NCI-H2081 treated with DMSO at 0.1 percent for 48 hours (cell line): ENCODE measurements at places on chromosomes 4 and X.
A peak's percentile ranks its signal among the peaks of the same experiment; 100 is the strongest.

- DNase-seq = peak; percentile 3
Measured at GRCh38 chr4:15396157-15396800, 31.6 kb upstream of the C1QTNF7 start.

- DNase-seq = no peak
Measured at GRCh38 chrX:38426785-38427184, 74.4 kb downstream of the OTC start.

DNA sequence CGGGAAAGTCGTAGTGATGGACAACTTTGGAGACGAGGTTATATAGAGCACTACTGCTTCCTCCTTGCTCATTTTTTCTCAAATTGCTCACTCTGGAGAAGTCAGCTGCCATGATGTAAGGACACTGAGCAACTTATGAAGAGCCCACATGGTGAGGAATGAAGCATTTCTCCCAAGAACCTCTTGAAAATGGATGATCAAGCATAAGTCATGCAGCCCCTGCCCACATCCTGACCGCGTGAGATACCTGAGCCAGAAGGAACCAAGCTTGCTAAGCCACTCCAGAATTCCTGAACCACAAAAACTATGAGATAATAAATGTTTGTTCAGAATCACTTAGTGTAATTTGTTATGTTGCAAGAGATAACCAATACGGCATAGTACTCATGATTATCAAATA is 42.8 kb downstream of the PDE5A start:
- DNase-seq = no peak

DNA sequence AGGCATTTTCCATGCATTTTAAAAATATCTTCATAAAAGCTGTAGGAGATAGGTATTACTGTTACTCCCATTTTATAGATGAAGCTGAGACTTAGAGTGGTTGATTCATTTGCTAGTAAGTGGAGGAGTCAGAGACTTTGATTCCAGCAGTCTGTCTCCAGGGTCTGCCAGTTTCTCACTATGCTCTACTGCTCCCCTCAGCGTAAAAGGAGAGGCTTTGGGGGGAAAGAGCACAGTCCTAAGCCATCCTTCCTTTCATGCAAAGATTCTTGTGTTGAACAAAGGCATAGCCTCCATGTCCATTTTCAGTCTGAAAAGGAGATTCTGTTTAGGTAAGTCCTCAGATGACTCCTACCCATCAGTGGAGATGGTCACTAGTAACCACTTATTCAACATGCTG is 117.7 kb upstream of the TMEM150C start:
- no peak for DNase-seq

DNA sequence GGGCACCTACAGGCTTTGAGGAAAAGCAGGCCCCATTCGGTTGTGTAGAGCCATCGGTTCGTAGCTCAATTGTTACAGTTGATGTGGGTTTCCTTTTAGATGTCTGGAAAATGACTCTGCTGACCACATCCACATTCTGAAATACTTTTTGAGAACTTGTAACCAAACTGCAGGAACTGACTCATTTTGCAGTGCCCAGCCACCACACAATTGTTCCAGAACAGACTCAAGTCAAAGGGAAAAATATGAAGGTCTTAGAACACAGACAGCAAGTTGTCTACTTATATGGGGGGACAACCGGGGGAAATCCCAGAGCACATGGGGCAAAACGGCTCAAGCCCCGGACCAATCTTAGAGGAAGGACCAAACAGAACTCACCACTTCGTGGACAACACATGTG is 557.6 kb upstream of the DIPK2B start:
- DNase-seq = no peak

DNA sequence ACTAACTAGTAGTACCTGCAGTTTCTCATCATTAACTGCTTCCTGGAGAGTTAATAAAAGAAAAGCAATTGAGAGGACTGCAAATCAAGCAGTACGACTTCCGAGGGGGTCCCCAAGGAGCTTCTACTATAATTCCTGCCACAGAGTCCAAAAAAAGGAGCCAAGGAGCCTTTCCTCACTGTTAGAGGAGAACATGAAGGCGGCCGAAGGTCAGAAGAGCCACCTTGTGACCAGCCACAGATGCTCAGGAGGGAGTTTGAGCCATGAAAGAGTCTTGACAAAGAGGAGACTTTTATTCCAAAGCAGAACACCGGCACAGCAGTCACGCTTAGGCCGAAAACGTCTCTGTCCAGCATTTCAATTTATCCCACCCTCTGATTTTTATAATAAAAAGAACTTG is 62.2 kb downstream of the RELL1 start:
- no peak for DNase-seq

DNA sequence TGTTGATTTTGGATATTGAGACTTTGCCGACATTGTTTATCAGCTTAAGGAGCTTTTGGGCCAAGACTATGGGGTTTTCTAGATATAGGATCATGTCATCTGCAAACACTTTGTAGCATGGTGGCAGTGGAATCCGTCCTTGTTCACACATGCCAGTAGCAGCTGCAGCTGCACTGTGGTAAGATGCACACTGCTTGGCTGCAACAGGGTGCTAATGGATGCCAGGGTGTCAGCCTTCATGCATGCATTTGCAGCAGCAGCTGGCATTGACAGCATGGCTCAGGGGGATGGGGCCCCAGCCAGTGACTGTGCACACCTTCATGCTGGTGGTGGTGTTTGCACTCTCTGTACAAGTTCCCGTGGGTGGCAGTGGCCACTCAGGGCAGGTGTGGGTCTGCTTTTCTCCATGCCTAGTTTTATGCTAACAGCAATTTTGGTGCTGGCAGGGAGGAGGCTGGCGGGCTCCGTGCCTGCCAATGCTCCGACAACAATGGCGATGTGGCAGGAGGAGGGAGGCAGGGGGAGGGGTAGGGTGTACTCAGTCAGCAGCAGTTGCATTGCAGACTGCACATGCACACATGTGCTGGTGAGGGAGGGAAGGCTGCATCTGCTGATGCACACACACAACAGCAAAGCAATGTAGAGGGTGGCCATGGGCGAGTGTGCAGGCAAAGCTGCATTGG is 37.5 kb downstream of the BEX3 start:
- DNase-seq = no peak

DNA sequence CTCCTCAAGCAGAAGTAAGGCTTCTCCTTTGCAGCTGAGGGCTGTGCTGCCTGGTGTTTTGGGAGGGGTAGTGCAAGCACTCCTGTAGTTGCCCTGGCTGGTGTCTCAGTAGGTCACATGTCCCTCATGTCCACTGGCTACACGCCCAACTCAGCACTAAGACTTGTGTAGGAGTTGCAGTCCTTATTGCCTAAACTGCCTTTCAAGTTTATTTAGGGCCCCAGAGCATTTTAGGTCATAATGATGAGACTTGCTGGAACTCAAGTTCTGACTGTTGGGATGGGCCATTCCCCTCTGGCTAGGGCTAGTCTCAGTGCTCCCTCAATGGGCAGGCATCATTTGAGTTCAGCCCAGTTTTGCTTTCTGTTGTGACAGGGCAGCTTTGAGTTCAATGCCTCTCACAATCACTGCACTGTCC is 44.1 kb downstream of the PPM1K start:
- DNase-seq = no peak

GRCh38 chrX:134162032-134162431 is 75.0 kb upstream of the CCDC160 start:
- DNase-seq = no peak

- no peak for DNase-seq
Measured at GRCh38 chr4:11165052-11165451, 263.6 kb downstream of the HS3ST1 start.

GRCh38 chr4:27016551-27016950 is 155.9 kb downstream of the STIM2 start:
- no peak for DNase-seq

GRCh38 chr4:113636438-113636818 is 125.1 kb downstream of the CAMK2D start:
- DNase-seq = no peak

DNA sequence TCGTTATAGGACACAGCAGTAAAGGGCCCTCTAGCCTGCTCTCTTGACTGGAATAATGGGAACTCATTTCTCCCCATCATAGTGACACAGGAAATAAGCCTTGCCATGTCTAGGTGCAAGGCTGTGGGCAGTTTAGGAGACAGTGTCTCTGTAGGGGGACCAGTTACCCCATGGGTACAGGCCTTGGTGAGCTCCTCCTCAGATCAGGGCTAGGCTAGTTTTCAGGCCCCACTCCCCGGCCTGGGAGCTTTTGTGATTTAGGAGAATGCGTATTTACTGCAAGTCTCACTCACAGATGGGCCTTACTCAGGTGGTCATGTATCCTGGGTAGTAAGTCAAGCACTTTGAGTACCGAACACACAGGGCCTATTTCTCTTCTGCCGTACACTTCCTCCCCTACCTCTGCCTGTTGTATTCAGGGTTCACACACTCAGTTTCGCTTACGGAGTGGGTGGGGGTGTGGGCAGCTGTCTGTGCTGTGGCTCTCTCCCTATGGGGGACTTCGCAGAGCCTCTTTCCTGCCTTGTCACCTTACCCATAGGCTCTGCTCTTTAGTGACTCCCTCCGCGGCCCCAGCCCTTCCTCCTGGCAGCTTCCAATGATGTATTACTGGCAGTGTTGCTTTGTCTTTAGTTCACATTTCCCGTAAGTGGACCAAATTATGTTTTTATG is 34.2 kb downstream of the FAM193A start:
- no peak for DNase-seq

- no peak for DNase-seq
Measured at GRCh38 chr4:1222938-1223690, 25.8 kb downstream of the CTBP1 start.

GRCh38 chr4:76166480-76166879 is 18.3 kb upstream of the NUP54 start:
- no peak for DNase-seq

DNA sequence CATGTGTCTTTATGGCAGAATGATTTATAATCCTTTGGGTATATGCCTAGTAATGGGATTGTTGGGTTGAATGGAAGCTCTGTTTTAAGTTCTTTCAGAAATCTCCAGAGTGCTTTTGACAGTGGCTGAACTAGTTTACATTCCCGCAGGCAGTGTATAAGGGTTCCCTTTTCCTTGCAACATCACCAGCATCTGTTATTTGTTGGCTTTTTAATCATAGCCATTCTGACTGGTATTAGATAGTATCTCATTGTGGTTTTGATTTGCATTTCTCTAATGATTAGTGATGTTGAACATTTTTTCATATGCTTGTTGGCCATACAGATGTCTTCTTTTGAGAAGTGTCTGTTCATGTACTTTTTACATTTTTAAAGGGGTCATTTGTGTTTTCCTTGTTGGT is 129.8 kb downstream of the TBCK start:
- no peak for DNase-seq

DNA sequence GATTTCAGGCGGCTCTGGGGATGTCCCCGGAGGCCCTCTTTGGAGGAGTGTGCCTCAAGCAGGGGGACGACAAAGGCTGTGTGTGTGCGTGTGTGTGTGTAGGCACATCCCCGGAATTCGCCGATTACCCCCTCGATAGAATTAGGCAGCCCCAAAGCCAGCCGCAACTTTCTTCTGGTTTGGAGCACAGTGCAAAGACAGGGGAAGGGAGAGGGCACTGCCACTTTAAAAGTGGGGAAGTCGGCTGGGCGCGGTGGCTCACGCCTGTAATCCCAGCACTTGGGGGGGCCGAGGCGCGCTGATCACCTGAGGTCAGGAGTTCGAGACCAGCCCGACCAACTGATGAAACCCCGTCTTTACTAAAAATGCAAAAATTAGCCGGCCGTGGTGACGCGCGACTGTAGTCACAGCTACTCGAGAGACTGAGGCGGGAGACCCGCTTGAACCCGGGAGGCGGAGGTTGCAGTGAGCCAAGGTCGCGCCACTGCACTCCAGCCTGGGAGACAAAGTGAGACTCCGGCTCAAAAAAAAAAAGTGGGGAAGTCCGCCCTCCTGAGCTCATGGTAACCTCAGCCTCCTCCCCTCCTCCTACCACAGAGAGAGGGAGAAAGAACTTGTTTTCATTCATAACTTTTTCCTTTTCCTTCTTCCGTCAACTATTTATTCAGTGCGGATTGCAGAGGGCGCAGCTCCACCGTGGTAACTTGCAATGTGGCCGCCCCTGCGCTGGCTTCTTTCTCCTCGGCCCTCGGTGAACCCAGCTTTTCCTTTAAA is 2.4 kb downstream of the SPRY1 start:
- DNase-seq = no peak

GRCh38 chr4:69522554-69522953 is 26.8 kb upstream of the UGT2B4 start:
- DNase-seq = no peak

DNA sequence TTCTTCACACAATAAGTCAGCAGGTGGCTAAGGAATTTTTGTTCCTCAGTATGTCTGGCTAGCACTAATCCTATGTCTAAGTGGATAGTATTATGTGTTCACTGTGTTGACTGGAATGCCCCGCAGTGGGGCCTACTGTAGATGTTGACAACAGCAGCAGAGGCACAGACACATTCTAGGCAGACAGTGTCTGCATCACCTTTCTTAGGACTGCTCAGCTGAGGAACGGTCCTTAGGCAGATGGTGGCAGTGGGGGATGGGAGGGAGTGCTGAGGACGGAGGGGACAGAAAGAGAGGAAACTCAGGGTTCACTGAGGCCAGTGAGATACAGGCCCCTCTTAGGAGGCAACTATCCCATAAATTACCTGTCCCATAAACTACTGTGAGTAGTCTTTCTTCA is 44.6 kb upstream of the LEF1 start:
- no peak for DNase-seq

- DNase-seq = no peak
Measured at GRCh38 chr4:23889391-23889790, 456 bp downstream of the PPARGC1A start.

DNA sequence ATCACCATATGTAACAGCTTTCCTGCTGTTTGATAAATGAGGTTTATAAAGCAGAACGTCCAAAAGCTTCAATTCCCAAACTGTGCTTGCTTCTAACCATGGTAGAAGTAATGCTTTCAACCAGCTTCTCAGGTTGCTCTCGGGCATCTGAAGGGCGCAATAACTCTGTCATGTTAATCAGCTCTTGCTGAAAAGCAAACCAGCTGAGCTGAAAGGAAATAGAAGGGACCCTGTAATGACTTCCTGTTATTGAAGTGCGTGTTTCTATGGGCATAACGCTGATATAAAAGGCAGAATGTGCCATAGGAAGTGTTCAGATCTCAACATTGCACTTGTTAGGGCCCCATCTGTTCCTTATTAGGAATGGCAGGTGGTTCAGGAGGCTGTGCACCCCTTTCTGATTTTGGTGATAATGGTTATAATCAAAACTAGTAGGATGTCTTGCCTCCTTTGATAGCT is 21.2 kb downstream of the HERC3 start:
- DNase-seq = peak; percentile 70

GRCh38 chrX:71665747-71666146 is 1.6 kb upstream of the LOC101059915 start:
- no peak for DNase-seq
